ENCODE measurements at places on chromosomes 5 and 9.

DNA sequence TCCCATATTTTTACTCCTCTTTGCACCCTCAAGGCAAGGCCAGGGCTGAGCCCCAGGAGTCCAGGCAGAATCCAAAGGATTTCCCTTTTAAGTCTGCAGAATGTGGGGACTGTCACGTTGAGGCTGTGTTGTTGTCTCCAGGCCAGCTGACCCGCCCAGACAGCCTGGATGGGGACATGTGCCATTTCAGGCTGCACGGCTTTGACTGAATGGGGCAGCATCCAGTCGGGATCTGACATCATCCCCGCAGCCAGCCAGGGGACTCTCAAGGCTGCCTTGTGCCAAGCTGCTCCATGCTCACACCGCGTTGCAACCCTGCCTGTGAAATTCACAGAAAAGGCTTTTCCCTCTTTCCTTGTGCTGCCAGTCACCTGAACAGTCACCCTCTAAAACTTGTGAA, 2.2 kb upstream of the ZNF366 start:
- no peak for DNase-seq

DNA sequence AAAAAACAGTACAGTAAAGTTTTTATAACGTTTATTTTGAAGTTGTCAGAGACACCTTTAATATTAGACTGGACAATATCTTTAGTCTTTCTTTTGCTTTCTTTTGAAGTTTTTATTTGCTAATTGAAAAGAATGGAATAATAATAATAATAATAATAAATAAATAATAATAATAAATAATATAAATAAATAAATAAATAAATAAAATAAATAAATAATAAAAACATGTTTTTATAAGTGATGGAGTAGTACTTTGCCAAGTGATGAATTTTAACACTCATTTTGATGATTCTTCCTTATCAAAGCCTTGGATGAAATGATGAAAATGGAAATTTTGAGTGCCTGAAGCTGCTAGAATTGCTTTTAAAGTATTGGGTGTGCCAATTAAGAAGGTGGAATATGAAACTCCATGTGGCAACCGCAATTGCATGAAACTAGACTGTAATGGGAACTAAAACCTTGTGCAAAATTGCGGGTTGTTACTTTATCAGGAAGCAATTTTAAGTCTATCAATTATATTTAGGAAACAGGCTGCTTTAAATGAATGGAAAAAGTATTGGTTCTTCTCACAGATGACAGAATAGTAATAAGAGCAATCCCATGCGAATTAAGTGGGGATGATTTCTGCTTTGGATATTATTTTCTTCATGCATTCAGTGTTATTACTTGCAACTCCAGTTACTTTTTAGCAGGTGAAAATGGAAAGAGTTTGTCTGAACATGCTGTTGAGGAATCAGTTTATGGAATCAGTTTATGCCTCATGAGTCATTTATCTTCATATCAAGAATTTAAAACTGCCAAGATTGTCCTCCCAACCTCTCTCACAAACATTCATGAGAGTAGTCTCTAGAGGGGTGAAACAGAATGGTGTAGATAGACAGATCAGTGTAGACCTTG, 4.6 kb downstream of the ANXA1 start:
- DNase-seq: no peak

DNA sequence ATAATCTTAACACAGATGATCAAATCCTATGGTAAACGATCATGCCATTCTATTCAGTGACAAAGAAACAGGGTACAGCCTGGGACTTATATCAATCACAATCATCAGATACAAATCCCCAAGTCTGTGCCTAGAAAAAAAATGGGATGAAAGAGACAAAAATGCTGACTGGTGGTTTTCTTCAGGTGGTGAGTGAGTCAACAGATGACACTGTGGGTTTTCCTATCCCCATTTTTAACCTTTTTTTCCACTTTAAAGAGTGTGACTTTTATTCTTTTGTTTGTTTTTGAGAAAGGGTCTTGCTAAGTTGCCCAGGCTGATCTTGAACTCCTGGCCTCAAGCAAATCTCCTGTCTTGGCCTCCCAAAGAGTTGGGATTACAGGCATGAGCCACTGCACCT, 3.2 kb downstream of the CIZ1 start:
- DNase-seq: no peak

DNA sequence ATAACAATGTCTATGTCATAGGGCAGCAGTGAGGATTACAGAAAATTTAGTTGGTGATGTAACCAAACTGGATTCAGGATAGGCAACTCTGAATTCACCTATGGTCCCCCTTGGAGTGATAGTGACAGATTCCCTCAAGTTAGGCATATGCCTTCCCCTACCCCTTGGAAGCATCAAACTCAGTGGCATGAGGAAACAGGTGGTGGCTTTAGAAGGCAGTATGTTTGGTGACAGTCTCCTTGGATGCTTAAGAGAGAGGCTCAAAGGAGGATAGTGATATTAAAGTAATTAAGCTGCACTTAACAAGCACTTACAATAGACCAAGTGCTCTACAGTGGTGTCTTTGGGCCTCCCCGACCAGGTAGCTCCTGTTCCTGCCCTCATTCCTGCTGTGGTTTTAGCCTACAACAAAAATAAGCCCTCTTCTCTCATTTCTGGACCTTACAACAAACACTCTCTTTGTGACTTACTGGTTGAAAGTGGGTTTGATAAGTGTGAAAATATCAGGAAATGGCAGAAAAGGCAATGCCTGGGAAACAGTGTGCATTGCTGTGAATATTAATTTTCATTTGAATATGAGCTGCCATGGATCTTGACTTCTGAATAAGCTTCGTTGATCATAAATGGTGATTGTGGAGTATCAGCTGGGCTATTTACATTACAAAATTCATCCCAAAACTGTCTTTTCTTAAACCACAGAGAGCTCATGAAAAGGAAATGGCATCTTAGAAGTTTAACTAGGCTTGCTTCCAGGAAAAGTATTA, 29.2 kb downstream of the NR4A3 start:
- DNase-seq: no peak

GRCh38 chr5:159878988-159879471, 37.3 kb upstream of the ADRA1B start:
- peak; percentile 83 for DNase-seq

GRCh38 chr5:181134259-181134658, 3.3 kb upstream of the OR2V1 start:
- DNase-seq: no peak

GRCh38 chr9:127934986-127935385, 2.7 kb downstream of the DPM2 start:
- no peak for DNase-seq

GRCh38 chr5:128559300-128560297, 21.6 kb upstream of the FBN2 start:
- DNase-seq: peak; percentile 41

DNA sequence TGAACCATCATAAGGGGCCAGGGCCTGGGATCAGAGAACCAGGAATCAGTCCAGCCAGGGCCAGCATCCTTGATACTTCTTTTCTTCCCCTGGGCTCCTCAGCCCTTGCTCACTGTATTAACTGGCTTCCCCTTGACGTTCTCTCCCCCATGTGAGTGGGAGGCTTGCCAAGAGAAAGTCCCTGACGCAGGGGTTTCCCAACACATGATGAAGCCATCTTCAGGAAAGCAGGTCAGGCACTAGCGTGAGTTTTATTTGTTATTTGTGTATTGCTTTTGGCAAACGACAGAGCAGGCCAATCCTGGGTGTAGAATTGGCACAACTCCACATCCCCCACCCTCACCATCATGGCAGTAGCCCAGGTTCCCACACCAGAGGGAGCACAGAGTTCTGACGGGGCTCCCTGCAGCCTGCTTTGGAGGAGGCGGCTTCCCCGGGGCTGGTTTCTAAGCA, 165.5 kb upstream of the NFIL3 start:
- DNase-seq: peak; percentile 85

DNA sequence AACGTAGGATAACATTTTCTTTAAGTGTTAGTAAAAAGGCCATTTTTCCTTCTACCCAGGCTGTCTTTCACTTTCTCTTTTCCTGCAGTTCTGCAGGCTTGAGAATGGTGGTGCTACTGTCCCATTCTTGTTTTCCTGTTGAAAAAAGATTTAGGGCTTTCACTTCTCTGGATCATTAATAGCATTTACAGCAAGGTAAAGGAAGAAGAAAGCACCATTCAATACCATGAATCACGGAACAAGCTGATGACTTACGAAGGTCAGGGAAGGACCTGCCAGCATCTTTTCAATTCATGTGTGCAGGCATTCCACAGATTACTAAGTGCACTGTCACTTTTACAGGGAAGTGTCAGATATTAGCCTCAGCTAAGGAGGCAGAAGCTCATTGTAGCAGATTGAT, 292.8 kb downstream of the YTHDC2 start:
- peak; percentile 45 for DNase-seq

DNA sequence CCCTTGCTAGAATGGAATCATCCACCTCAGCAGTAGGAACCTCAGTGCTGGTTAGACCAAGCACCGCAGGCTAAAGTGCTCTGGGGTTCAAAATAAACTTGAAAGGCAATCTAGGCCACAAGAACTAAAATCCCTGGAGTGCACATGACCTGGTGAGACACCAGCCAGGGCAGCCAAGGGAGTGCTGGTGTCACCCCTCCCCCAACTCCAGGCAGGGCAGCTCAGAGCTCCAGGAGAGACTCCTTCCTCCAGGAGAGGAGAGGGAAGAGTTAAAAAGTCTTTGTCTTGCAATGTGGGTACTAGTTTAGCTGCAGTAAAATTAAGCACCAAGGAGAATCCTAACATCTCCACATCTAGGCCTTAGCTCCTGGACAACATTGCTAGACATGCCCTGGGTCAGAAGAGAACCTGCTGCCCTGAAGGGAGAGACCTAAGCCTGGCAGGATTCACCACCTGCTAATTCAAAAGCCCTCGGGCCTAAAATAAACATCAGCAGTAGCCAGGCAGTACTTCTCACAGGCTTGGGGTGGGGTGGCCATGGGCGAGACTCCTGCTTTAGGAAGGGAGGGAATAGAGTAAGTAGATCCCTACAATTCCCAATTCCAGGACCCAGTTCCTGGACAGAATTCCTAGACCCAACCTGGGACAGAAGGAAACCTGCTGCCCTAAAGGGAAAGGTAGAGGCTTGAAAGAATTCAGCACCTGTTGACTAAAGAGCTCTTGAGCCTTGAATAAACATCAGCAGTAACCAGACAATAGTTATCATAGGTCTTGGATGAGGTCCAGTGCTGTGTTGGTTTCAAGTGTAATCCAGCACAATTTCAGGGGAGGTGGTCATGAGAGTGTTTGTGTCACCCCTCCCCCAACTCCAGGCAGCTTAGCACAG, 25.8 kb downstream of the UGT3A2 start:
- DNase-seq: no peak

GRCh38 chr5:2891781-2892180, 140.3 kb upstream of the IRX2 start:
- no peak for DNase-seq

DNA sequence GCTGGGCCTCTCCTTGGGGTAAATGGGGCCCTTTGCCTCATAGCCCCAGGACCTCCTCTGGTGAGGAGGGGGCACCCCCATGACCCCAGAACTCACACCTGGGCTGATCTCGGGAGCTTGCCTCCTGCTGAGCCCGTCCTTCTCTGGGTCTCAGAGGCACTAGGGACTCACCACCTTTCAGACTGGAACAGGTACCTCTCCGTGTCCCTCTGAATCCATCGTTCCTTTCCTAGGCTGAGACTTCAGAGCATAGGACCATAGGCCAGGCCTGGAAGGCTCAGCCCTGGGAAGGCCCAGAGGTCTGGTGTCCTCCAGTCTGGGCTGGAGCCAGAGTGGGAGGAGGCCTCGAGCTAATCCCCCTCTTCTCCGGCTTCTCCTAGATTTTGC, 97.9 kb downstream of the CACNA1B start:
- DNase-seq: no peak

DNA sequence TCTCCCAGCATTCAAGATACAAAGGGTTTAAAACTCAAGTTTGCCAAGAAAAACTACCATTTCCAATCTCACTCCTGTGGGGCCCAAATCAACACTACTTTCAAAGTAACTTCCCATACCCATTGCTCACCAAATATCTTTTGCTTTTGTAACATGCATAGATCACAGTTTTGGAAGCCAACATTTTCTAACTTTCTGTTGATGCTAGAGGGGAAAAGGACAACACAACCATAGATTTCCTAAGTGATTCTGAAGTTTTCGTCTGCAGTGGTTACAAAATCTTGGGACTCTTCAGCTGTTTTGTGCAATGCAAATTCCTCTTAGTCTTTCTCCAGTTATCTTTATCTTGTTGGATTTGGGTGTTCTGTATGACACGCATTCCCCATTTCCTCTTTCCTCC, 94.1 kb upstream of the PAPPA start:
- DNase-seq: peak; percentile 80

- DNase-seq: peak; percentile 12
Observed at GRCh38 chr9:117414220-117414905, 494 bp downstream of the ASTN2 start.

DNA sequence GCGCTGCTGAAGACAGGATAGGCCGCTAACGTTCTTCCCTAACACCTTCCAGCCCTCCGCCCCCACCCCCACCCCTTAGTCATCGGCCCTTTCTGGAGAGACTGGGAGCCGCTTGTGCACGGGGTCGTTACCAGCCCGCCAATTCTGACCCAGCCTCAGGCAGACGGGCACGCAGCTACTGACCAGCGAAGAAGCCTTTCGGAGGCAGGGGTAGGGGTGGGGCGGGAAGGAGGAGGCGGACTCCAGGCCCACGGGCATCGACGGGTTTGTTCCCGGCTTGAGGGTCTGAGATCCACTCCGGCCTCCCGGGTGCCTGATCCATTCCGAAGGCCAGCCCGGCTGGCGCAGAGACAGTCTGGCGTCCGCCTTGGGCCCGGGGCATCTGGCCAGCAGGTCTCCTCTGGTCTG, 729 bp upstream of the HAND1 start:
- DNase-seq: no peak

- DNase-seq: no peak
Observed at GRCh38 chr5:145999208-145999607, 62.8 kb downstream of the SH3RF2 start.

GRCh38 chr5:16713386-16713928, 96.7 kb upstream of the RETREG1 start:
- DNase-seq: peak; percentile 65

GRCh38 chr9:93205045-93205768, 21.3 kb downstream of the WNK2 start:
- peak; percentile 28 for DNase-seq

GRCh38 chr9:109705515-109705914, 74.5 kb upstream of the PALM2AKAP2 start:
- peak; percentile 75 for DNase-seq

GRCh38 chr9:120920806-120921178, 5.8 kb downstream of the TRAF1 start:
- no peak for DNase-seq

DNA sequence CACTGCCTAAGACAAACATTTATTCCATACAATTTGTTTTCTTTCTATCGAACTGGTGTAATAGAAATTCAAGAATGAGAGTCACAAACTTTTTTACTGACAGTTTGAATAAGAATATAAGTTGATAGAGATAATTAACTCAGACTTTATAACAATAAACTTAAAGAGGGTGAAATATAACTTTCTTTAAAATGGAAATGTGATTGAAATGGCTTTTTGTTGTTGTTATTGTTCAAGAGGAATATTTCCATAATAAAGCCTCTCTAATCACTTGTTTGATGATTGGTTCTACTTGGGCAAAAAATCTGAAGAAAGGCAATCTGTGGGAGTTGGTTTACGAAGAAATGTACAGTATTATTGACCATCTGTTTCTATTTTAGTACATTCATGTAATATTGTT, 79.3 kb downstream of the ST8SIA4 start:
- DNase-seq: no peak

Measured in cardiac fibroblast (primary cell).